ENCODE measurements at places on chromosomes 5 and 9.

DNA sequence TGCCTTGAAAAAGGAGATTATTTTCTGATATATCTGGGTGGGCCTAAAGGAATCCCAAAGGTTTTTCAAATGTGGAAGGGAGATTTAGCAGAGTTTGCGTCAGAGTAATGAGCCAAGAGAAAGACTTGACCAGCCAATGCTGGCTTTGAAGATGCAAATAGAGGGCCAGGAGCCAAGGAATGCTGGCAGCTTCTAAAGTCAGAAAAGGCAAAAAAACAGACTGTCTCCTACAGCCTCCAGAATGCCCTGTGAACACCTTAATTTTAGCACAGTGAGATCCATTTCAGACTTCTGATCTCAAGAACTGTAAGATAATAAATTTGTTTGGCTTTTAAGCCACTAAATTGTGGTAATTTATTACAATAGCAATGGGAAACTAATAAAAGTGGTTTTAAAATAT lies 122.6 kb upstream of the FREM1 start:
- DNase-seq, result no peak

- no peak for DNase-seq
Measured at GRCh38 chr9:115411993-115412452, 294.1 kb upstream of the TNC start.

DNA sequence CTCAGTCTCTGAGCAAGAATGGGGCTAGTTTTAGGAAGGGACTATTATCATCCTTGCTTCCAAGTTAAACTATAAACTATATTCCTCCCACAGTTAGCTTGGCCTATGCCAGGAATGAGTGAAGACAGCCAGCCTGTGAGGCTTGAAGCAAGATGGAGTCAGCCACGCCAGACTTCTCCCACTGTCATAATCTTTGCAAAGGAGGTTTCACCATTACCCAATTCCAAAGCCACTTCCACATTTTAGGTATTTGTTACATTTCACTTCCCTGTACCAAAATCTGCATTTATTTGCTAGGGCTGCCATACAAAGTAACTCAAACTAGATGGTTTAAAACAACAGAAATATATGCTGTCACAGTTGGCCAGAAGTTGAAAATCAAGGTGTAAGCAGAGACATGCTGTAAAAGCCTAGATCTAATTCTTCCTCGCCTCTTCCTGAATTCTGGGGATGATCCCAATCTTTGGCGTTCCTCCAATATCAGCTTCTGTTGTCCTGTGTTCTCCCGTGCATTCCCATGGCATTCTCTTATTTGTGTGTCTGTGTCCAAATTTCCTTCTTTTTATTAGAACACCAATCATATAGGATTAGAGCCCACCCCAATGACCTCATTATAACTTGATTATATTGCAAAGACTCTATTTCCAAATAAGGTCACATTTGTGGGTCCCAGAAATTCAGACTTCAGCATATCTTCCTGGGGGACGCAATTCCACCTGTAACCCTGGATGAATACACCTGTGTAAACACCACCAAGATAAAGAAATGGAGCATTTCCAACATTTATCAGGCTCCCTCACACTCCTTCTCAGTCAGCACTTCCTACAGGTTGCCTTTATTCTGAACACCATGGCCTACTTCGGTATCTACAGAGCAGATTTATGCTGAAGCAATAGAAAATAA lies 126.8 kb downstream of the GCNT1 start:
- DNase-seq, result no peak

DNA sequence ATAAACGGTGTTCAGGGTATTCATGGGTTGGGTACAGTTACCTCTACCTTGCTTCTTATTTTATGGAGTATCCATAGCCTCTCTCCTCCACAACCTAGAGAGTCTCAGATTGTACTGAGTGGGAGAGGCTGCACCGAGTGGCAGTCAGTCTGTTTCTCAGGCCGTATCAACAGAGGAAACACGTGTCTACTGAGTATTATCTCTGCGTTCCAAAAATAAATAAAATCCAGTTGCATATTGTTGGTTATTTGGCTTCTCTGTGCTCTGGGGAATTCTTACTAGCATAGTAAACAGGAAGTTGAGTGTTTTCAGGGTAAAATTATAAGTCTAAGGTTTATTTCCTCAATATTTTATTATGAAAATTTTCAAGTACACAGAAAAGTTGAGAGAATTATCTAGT lies 231.0 kb downstream of the ARHGEF28 start:
- no peak for DNase-seq

- DNase-seq, result no peak
Measured at GRCh38 chr5:76709762-76710161, 6.2 kb upstream of the F2R start.
